ENCODE measurements at places on chromosomes 1 and 21.

- no peak for ATAC-seq
These were observed 6.4 kb downstream of the PPP2R5A start for GRCh38 chr1:212291505-212292134.

DNA sequence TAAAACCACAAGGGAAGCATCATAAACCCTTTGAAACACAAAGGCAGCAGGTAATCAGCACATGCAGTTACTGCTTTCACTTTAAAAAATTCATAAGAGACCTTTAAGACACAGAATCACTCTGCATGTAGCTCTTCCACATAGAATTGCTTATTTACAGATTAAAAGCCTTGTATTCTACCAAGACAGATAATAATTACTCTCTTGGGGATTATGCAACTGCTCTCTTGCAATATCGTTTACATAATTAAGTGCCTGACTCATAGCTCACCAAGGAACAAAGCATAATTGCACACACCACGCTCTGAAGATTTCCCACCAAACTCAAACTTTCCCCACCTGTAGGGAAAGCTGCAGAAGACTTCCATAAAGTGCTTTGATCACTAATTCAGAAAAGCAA lies 87.9 kb downstream of the VAV3 start:
- ATAC-seq: no peak

DNA sequence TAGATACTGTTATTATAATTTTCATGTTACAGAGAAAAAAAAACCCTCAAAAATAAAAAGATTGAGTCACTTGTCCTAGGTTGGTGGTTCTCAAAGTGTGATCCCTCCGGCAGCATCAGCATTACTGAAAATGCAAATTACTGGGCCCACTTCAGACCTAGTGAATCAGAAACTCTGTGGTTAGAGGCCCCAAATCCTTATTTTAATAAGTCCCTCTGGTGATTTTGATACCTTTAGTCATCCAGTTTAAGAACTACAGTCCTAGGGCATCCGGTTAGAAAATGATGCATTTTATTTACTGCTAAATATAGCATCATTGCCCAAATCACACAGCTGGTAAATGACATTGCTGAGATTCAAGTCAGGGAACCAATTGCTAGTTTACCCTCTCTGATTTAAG lies 203.7 kb upstream of the RUNX1 start:
- peak; percentile 91 for ATAC-seq

- ATAC-seq: no peak
These were observed 10.5 kb downstream of the CDKN2C start for GRCh38 chr1:50980505-50980904.

DNA sequence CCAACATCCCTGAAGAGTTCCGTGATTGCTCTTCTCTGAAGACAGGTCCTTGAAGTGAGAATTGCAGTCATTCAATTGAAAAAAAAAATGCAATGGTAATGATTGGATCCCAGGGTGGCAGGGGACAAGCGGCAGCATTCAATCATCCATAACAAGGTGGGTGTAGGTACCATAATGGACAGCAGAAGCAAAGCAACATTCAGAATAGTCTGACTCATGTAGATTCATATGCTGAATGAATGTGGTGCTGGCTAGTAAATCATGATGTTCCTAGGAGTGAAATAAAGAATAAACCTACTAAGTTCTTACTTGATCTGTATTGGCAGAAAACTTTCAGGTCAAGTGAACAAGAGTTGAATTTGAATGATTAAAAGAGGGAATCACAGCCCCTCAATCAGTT lies 319.6 kb downstream of the GPATCH2 start:
- ATAC-seq: no peak

GRCh38 chr1:198186916-198187580 lies 30.2 kb downstream of the NEK7 start:
- ATAC-seq: no peak

- ATAC-seq: no peak
These were observed 27.7 kb upstream of the KANK4 start for GRCh38 chr1:62346886-62347285.

DNA sequence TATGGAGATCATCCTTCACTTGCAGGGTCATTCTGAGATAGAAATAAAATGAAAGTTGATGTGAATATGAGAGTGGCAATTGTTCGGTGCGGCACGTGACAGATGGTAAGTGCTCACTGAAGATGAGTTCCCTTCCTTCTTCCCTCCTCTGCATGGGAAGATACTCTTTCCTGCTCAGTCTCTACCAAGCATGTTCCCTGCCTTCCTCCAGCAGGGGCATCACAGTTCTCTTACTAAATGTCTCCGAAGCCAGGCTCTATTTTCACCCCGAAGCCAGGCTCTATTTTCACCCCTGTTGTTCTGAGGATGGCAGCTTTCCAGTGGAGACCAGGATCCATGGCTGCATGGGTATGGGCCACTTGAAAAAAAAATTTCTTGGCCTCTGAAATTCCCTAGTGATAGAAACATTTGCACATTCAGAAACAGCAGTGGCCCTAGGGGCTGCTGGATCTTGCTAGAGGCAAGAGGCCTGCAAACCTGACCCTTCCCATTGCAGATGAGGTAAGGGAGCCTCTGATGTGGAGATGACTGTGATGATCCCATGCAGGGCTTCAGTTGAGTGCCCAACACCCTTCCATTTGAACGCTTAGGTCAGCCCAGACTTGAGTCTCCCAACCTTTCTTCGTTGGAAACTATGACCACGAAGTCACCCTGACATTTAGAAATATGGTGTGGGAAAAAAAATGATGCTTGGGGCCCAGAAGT lies 123.7 kb upstream of the HMGB4 start:
- no peak for ATAC-seq

DNA sequence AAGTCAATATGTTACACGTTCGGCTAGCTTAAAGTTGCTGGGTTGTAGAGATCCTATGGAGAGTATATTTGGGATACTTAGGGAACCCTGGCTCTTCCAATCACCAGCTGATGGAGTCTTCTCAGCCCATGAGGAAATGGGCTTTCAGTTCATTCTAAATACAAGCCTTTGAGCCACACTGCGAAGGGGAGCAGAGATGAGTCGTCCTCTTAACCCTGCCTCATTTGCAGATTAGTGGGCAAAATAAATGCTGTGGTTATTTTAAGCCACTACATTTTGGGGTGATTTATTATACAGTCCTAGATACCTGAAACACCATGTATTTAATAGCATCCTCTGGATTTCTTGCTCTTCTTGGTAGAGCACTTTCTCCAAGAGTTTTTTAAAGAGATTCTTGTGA lies 19.0 kb upstream of the VCAM1 start:
- no peak for ATAC-seq

DNA sequence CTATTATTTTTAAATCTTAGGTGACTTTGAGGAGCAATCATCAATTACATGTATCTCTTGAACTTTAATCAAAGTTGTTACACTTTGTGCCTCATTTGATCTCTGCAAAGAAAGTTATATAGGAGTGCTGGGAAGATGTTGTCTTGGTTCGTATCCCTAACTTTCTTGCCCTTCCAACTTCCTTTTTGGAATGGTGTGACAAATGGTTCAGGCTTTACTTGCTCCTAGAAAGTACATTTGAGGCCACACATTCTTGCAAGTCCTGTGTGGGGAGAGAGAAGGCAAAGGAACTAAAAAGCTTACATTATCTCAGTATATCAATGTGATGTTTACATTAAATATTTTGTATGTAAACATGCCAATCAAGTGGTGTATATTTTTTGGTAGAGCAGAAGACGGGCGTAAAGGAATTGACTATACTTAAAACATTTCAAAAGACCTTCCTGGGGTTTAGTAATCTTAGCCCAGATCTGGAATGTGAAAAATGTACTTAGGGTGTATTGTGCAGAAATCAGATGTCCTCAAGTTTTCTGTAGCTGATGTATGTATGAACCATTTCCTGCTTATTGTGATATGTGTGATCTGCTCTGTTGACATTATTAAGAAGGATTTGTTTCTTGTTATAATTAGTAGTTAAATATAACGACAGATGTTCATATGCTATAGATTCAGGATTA lies 59.2 kb downstream of the USP25 start:
- ATAC-seq: no peak

DNA sequence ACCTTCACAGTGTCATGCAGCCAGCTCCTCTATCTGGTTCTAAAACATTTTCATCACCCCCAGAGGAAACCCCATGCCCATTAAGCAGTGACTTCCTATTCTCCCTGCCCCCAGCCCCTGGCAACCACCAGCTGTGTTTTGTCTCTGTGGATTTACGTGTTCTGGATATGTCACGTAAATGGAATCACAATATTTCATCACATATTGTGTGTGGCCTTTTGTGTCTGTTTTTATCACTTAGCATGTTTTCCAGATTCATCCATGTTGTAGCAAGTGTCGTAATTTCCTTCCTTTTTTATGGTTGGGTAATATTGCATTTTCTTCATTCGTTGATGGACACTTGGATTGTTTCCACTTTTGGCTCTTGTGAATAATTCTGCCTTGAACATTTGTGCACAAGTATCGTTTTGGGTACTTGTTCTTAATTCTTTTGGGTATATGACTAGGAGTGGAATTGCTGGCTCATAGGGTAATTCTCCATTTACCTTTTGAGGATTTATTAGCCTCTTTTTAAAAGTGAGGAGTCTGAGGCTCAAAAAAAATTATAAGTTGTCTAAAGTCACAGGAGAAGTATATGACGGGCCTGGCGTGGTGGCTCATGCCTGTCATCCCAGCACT lies 127.0 kb downstream of the MRPS6 start:
- ATAC-seq: no peak

- no peak for ATAC-seq
These were observed 176.6 kb downstream of the USH2A start for GRCh38 chr1:216246577-216247203.

DNA sequence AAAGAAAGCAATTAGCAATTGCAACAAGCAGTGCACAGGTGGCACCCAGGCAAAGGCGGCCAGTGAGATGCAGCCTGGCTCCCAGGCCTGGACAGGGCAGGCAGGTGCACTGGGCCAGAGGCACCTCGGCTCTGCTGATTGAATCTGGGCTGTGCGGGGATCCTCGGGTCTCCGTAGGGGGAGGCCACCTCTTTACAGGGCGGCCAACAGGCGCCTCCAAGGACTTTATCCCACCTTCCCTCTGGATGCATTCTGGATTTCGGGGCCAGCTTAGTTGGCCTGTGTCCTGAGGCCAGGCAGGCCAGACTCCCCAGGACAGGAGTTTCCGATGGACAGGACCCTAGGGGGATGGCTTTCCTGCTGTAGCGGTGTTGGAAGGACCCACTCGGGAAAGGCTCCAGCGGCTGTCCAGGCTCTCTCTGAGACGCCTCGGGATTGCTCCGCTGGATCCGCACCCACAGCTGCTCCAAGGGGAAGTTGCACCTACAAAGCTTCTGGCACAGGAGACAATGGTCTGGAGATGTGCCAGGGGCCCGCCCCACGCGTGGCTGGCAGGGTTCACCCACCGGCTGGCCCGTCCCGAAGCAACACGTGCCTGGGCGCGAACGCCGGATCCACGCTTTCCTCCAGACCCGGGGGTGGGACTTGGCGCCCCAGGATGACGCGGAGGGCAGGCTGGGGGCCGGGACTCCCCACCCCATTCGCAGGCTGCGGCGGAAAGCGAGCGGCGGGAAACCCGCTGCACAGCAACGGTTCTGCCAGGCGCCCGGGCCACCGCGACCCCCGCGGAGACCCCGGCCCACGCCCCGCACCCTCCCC lies 810 bp downstream of the SLC19A1 start:
- ATAC-seq: peak; percentile 84

DNA sequence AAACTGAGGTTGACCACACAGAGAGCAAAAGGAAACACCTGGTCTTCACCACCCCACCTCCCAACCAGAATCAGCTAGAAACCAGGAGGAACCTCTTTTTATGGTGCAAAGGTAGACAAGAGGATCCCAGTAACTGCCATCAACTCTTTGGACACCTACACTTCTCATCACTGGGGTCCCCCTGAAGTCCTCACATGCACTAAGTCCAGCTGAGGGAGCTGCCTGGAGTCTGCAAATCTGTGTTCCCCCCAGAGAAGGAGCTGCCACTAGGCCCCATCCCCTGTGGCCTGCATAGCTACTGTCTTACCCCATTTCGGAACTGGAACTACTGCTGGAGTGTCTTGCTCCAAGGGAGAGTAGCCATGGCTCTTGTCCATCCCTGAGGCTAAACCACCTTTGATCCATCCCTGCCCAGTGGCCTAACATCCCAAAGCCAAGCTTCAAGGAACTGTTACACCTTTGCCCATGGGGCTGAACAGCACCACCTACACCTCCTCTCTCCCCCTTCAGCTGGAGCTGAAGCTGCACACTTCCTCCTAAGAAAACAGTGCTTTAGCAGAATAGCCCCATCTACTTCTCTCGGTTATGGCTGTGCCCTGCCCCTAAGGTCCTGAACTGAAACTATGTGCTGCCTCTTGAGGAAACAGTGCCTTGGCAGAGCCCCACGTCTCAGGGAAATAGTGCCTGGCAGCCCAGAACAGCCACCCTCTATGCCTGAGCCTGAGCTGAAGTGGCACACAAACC lies 85.4 kb upstream of the CD53 start:
- ATAC-seq: peak; percentile 74

DNA sequence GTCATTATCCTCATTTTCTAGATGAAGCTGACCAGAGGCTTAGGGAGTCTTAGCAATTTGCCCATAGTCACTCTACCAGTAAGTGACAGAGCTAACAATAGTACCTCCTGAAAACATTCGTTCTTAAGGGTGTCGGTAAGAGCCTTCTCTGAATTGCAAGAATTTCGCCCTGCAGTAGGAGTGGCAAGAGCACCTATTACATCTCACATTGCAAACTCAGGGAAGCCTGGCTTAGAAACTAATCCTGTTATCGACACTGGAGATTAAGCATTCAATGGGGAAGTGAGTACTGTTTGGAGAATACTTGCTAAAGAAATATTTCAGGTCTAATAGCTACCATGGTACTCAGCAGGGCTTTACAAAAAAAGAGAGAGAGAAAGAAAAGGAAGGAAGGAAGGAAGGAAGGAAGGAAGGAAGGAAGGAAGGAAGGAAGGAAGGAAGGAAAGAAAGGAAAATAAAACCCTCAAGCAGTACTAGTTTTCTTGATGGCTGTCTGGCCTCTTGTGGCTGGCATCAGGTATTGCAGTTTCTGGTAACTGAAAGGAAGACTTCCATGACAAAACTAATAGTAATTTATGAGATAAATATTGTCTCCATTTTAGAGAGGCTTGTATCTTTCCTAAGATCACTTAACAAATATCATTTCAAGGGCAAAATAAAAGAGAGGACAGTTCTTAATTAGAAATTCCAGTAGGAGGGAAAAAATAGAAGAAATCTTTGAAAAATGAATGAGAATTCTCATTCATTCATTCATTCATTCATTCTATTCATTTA lies 10.4 kb downstream of the C1orf226 start:
- no peak for ATAC-seq
